ENCODE measurements at places on chromosomes 6 and 20.

DNA sequence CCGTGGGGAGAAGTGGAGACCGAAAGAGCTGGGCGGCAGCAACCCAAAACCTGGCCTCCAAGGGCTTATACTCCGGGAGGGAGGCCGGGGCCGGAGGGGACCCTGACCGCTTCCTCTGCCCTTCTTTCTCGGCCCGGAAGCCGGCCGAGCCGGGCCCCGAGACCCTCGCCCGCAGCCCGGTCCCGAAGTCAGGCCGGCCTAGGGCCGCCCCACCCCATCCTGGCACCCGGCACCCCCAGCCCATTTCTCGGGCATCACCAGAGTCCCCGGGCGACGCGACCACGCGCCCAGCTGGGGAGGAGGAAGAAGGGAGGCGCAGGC lies 572 bp upstream of the ZDHHC14 start:
- DNase-seq, result no peak

- DNase-seq, result peak; percentile 62
Measured at GRCh38 chr20:46931699-46932098, 37.1 kb downstream of the EYA2 start.

DNA sequence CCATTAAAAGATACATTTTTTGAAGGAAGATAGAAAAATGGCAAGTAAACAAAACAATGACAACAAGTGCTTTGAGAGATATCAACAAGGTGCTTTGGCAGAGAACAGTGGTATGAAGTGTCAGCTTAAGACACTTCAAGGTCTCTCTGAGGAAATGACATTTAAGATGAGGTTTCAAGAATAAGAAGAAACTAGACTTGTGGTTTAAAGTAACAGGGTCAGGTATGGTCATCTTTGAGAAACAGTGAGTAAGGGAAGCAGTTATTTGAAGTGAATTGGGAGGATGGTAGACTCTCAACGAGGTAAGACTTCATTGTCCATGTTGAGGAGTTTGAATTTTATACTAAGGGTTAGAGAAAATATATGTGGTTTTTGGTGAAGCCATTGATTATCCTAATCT lies 77.8 kb downstream of the SYCP2L start:
- no peak for DNase-seq

DNA sequence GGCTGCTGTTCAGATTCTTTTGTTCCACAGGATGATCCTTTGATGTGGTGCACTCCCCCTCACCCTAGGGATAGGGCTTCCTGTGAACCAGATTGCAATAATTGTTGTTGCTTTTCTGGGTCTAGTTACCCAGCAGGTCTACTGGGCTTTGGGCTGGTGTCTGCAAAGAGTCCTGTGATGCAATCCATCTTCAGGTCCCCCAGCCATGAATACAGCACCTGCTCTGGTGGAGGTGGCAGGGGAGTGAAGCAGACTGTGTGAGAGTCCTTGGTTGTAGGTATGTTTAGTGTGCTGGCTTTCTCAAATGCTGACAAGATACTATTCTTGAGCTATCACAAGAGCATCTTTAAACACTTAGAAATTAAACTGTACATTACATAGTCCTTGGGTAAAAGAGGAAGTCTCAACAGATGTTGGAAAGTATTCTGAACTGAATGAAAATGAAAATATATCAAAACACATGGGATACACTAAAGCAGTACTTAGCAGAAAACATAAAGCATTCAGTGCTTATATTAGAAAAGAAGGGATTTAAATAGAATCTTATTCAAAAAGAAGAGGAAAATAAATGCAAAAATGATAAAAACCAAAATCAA lies 49.1 kb upstream of the CCR6 start:
- DNase-seq, result no peak

DNA sequence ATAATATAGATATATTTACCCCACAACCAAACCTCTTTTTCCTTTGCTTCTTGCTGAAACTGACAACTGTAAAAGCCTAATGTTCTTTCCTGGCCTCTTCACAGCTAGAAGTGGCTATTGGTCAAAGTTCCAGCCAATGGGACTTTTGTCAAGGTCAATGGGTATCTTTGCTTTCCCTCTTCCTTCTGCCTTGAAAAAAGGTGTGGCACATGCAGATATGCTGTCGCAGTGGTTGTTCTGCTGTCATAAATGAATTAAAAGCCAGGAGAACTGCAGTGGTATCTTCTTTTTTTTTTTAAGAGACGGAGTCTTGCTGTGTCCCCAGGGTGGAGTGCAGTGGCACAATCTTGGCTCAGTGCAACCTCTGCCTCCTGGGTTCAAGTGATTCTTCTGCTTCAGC lies 29.9 kb downstream of the MAN1A1 start:
- DNase-seq, result no peak
